T-helper 1 cell (primary cell): ENCODE measurements at places on chromosomes 6 and 20.

DNA sequence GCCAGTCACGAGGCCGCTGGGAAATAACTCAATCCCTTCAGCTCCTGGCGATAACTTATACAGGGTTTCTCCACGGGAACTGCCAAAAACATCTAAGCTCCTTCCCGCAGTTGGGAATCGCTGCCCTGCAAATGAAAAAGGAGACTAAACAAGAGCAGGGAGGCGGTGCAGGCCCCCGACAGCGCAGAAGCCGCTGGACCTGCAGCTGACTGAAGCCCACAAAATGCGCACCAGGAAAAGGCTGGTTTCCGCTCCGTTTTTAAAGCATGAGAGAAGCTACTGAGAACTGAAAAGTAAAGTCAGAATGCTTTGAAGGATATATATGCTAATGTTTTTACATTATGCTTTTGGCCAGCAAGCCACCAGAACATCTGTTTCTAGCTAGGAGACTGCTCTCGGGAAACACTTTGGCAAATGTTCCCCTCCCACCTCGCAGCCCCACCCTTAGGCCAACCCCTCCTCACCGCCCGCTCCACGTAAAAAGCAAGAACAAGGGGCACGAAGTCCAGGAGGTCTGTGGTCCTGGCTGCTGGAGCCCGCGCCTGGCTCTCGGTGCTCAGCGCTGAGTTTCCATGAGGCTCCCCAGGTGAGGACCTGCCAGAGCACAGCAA, 90.5 kb downstream of the SOD2 start:
- no peak for DNase-seq

DNA sequence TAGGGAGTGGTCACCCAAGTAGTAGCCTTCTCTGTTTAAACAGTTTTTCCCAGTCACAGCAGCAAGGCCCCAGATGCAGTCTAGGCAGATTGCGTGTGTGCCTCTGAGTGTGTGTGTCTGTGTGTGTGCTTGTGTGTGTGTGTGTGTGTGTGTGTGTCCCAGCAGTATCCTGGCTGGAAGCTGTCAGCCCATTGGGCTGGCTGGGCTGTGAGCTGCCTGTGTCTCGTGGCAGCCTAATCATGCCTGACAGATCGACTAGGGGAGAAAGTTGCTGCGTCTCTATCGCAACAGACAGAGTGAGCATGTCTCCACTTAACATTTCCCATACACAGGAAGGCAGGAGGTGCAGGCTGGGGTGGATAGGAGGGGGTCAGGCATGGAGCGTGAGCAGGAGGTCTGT, 42.9 kb upstream of the LRFN2 start:
- no peak for DNase-seq

DNA sequence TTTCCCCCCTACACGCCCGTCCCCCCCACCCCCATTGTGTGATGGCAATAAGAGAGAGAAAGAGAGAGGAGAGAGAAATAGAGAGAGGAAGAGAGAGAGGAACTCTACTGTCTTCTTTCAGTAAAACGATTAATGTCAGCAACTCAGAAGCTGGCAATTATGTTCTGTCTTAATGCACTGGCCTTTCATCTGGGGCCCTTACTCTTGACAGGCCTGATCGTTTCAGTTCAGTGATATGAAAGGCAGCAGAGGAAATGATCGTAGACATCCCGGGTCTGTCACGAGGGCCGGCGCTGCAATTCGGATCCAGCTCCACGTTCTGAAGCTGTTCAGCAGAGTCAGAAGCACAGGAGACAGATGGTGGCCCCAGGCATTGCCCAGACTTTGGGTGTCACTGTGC, 308.9 kb downstream of the ZNF217 start:
- DNase-seq = no peak

DNA sequence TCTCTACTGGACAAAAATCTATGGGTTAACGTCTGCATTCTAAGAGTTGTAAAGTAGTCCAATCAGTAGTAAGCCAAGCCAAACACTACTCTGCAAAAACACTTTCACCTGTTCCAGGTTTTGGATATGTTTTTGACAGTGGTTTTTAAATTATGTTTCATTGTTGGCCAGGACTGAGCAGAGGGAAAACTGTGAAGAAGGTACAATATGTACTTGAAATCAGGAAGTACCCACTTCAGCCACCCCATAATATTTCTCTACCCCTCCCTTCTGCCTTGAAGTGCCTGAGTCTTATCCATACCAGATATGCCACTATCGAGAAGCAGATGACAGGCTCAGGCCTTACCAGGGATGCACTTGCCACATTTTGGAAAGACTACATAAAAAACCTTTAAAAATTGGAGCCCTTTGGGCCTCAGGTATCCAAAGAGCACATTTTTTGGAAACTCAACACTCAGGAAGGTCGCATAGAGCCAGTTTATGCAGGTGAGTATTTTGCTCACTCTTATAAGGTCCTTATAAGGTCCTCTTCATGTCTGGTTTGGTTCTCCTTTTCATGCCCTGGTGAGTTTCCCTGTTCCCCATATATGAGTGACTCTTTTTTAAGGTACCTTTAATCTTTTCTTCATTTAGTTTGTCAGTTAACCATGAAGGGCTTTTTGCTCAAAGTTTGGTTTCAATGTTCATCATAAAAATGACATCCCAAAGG, 859.3 kb upstream of the FLRT3 start:
- no peak for DNase-seq

DNA sequence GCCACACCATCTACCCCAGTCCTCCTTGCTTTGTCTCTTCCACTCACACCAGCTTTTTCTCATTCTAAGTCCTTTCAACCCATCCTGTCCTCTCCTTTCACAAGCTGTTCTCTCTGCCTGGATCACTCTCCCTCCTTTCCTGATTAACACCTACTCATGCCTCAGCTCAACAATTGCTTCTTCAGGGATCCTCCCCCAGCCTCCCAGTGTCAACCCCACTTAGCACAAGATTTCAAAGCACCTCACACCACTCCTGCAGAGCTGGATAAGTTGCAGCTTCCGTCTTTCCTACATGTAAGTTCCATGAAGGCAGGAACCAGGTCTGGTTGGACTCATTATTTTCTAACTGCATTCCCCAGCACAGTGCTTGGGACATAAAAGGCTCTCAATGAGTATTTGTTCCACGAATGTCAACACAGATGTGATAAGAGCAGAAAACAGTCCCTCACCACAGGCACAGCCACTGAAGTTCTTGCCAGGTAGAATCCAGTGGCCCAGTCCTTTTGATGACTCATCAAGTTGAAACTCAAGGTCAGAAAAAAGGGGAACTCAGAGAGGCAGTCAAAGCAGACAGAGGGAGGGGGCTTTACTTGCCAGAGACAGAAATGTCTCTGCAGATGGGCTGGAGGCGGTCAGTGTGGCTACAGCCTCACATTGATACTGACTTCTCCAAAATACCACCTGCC, 193.4 kb upstream of the PRDM1 start:
- no peak for DNase-seq

DNA sequence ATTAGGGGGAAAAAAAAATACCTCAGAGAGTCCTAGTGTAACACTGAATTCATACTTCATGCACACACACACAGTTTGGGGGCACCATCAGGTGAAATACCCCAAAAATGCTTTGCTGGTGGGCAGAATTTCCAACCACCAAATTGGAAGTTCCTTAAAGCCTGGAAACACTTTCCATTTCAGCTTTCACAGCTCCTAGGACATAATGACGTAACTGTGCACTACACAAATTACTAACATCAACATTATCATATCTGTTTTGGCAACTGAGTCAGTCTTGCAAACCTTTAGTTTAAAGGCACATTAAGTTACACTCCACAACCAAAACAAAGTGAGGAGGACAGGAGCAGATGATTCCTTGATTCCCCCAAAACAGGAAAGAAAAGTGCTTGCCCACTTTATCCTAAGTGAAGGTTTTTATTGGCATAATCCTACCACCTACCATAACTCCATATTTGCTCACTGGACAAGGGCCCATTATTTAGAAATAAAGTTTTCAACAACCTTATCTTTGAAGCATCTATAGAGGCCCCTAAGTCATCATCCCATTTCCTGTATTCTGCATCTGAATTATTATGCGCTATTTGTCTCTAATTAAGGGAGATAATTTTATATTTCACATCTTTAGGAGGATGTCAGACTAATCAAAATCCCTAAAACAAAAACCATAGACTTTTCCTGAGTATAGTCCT, 3.4 kb downstream of the MBOAT1 start:
- no peak for DNase-seq

DNA sequence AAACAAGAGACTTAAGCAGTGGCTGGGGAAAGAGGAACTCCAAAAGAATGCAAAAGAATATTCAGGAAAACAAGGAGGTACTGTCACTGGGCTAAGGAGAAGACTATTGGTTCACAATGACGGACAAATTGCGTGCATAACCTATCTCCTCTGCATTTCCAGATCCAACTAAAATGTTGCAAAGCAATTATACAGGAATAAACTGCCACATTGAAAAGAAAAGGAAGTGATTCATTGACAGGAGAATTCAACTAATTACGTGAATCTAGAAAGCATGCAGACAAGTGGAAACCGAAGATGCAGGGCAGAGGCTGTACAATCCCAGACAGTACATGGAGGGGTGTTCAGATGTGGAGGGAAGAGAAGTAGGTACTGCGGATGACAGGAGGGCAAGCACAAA, 152.8 kb upstream of the RIPOR2 start:
- DNase-seq = no peak

DNA sequence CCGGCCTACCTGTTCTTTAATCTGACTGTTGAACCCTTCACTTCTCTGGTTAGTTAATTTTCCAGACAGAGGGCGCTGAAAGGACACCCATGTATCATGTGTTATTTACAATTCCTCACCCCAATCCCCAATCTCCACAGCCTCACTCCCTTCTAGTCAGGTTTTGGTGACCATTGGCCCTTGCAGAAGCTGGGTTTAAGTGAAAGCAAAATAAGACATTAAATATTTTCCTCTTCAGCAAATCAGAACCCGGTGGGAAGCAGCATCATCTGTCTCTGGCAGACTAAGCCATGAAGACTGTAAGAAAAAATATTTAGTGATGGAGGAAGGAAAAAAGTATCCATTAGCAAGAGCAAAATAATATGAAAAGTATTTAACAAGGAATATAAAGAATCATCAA, 9.4 kb upstream of the HLA-DQA1 start:
- DNase-seq = peak; percentile 19

- no peak for DNase-seq
These were observed 21.3 kb downstream of the FOXO3 start for GRCh38 chr6:108581932-108582475.

- no peak for DNase-seq
These were observed 146.9 kb downstream of the PHACTR3 start for GRCh38 chr20:59751075-59751711.

DNA sequence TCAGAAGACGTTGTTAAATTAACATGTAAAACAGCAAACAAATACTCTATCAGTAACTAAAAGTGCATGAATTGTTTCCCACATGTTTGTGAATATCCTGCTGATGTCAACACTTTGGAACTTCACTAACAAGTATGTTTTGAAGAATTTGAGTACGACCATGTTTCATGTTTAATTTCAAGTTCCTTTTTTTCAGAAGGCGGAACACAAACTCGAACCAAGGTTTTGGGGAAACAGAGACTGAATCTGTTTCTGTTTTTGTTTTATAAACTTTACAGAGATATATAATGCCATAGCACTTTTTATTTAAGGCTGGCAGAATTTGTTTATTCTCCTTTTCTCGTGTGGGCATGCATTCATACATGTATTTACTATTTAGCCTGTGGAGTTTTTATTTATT, 509.3 kb upstream of the CITED2 start:
- no peak for DNase-seq

DNA sequence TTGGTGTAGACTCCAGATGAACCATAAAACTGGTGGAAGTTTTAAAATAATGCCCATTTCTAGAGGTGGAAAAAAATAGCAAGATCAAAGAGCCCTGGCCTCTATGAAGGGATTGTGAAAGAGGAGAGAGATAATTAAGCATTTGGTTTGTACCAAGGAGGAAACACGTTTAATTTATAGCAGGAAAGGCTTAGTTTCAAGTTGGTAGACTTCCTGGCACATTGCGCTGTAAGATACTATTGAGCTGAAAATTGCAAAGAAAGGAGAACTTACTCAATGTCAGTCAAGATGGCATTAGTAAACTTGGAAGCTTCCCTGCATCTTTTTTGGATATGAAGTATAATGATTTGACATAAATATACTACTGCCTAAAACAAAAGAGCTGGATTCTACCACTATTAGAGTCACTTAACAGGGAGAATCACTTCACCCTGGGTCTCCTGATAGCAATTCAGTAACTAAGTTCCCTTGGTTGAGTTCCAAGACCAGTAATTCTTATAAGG, 24.4 kb downstream of the MARCKS start:
- no peak for DNase-seq

DNA sequence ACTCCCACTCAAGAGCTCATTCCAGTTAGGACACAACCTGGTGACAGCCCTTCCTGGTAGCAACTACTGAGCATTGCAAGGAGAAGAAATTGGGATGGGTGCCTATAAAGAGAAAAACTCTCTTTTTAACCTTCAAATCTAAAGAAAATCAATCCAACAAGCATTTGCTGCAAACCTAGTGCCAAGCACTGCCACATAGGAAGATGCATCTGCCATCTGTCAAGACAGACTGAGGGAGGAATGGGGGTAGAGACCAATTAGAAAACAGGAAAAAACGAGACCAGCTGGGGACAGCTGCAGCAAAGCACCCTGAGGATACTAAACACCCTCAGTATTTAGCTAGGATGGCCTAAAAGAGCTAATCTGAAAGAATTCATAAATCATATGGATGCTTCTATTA, 27.9 kb downstream of the HLA-DMB start:
- DNase-seq = no peak

DNA sequence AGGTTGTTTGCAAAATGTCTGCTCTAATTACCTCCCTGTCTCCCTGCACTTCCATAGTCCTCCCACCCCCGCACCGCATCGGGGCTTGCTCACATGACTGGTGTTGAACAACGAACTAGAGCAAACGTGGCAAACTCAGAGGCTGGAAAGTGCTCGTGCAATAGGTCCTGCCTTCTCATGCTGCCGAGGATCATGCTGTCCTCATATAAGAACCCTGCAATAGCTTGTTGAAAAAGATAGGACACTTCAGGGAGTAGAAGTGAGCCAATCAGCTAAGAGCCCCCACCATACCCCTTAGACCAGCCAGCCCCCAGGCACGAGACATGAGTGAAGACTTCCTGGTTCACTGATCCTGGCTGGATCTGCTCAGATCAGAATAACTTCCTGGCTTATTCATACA, 219.2 kb downstream of the C6orf118 start:
- no peak for DNase-seq

DNA sequence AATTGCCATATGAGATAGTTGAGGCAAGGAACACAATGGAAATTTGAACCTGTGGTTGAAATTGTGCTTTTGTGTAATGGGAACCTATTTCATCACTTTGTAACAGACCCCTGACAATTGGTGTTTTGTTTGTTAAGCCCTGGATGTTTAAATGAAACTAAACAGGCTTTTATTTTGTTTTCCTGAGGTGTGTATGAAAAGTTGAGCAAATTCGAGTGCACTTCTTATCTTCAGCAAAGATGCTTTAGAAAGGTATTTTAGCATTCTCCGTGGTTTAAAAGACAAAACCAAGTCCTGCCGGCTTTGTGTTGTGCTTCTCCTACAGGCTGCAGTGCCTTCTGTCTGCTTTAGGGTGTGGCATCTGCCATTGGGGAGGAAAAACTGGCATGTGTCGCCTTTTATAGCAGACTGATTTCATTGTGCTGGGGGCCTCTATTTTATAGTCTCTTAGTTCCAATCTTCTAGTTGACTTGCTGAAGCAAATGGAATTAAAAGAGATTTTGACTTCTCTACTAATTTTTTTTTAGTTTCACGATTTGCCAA, 2.2 kb upstream of the ARID1B start:
- no peak for DNase-seq

- peak; percentile 68 for DNase-seq
These were observed 60.6 kb downstream of the TOX2 start for GRCh38 chr20:43975096-43975768.
